ENCODE measurements at places on chromosomes 4 and X.

DNA sequence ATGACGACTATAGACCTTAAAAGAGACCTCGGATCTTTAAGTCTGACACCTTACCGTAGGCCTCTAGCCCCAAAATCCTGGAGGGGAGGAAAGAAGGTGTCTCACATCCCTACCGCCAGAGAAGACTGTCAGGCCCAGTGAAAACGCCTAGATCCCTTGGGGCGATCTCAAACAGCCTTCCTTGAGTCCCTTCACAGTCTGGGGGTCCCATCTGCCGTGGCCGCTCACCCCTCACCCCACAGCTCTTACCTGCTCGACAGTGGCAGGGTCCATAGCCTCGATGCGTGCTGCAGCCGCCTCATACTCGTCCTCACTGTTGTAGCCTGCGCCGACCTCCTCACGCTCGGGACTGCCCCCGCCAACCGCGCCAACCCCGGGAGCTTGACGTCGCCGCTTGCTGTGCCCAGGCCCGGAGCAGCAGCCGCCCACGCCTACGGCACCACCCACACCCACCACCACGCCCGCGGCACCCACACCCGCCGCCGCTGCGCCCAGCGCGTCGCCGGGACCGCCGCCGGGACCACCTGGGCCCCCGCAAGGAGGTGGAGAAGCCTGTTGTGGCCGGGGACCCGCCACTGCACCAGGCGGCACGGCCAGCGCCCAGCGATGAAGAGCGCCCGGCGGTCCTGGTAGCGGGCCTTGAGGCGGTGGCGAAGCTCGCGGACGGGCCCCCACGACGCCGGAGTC is 536 bp downstream of the OTUD5 start:
- no peak for DNase-seq

DNA sequence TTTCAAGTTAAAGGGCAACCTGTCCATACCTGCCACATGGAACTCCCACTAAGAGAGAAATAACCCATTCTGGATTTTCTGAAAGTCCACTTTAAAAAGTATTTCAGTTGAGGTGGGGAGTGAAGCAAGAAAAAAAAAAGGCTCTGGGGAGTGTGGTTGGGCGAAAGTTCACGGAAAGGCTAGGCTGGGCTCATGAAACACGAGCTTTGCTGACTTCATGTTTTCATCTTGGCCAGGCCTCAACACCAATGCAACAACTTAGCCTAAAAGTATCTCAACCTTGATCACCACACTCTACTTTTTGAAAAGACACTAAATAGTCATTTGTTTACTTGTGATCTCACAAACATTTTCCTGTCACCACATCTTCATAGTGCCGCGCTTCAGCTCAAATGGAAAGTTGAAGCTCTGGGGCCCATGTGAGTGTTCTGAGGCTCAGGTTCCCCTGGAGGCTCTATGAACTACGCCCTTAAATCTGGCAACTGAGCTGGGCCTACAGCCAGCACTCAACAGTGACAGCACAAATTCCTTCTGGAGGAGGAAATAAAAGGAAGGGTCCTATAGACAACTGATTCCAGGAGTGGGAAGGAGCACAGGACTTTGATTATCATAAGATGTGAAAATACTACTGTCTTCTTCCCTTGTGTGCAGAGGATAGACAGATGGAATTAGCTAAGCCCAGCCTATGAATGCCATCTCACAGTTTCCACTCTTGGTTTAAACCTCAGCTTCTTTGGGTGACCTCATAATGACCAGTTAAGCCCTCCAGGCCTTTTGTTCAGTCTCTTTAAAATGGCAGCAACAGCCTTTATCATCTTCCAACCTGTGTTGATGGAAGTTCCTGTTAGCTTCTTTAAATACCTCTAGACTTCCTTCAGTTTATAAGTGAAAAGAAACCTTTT is 5.1 kb downstream of the CD40LG start:
- DNase-seq, result no peak

DNA sequence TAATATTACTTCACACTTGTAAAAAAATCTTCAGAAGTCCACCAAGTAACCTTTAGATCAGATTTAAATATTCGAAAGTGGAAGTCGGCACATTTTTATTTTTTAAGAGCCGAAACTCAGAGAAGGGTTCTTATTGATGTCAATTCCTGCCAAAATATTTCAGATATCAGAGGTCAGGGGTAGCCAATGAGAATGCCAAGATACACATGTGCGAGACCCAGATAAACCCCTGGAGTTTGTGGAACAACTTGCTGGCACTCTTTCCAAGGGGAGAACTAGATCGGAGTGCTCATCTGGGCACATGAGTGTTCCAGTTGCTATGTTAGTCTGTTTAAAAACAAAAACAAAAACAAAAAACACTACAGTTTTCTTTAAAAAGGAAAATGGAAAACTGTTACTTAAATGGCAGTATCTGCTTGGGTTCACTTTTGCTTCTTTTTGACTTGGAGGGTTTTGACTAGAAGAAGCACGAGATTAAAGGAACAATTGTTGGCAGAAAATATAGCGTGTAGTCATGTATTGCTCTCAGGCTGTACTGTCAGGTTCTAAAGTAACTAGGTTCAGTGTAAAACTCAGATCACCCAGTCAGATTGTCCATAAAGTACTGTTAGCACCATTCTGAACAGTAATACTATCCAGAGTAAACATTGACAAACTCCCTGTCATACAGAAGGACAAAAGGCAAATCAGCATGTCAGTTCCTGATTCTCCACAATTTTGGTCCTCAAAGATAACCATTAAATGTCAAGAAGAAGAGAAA is 188.0 kb upstream of the PACRGL start:
- DNase-seq, result no peak

GRCh38 chr4:78417603-78418002 is 134.0 kb upstream of the ANXA3 start:
- no peak for DNase-seq

DNA sequence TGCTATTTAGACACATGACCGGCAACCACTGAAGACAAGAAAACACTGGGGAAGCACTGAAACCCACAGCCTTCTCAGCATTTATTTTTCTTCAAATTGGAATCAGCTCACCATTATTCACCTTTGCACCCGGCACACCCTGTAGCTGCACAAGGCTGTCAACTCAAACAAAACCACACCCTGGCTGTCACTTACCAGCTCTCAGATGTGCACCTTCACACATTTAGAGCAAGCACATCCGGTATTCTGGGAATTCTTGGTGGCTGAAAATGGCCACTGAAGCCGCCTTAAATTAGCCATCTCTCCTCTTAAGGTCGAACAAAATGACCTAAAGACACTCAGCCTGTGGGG is 5.9 kb downstream of the ZFYVE28 start:
- DNase-seq, result no peak

GRCh38 chrX:21958916-21959315 is 18.4 kb downstream of the SMS start:
- DNase-seq, result no peak

DNA sequence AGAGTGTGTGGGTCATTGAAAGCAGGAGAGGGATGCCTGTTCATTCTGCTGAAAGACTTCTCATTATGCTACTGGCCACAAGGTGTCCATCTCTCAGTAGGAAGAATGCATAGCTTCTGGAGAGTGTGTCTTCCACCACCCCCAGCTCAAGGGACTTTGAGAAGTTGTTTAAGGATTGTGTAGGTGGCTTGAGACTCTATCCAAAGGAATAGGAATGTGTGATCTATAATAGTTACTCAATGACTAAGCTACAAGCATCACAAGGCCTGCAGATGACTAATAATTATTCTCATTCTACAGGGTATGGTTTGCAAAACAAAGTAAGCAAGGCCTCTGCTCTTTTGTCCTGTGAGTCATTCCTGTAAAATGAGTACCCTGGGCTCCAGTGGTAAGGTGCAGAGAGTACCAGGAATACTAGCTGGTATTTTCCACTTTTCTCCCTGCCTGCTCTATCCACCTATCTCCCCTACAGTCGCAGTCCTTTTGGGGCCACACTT is 279.8 kb upstream of the BOD1L1 start:
- no peak for DNase-seq

GRCh38 chr4:159455675-159456237 is 352.9 kb downstream of the RAPGEF2 start:
- peak; percentile 12 for DNase-seq
